ENCODE measurements at places on chromosomes 12 and 14. TPM values are rescaled to one million over a fixed set of nuclear protein-coding genes. Genes with fewer than 3 reads are reported as not detected.

KRT7 gene
- total RNA-seq: not detected

TAS2R46 gene
- 0.89 TPM for total RNA-seq

TAS2R8 gene
- not detected for total RNA-seq

ITGA7 gene
- 63.7 TPM for total RNA-seq

CFAP251 gene
- total RNA-seq: 1.6 TPM
